NCI-H526 (cell line): ENCODE measurements at places on chromosomes 13 and 19.

GRCh38 chr19:4987256-4987655, 18.3 kb downstream of the KDM4B start:
- no peak for DNase-seq

GRCh38 chr13:51832471-51833152, 12.4 kb downstream of the TMEM272 start:
- peak; percentile 39 for DNase-seq

DNA sequence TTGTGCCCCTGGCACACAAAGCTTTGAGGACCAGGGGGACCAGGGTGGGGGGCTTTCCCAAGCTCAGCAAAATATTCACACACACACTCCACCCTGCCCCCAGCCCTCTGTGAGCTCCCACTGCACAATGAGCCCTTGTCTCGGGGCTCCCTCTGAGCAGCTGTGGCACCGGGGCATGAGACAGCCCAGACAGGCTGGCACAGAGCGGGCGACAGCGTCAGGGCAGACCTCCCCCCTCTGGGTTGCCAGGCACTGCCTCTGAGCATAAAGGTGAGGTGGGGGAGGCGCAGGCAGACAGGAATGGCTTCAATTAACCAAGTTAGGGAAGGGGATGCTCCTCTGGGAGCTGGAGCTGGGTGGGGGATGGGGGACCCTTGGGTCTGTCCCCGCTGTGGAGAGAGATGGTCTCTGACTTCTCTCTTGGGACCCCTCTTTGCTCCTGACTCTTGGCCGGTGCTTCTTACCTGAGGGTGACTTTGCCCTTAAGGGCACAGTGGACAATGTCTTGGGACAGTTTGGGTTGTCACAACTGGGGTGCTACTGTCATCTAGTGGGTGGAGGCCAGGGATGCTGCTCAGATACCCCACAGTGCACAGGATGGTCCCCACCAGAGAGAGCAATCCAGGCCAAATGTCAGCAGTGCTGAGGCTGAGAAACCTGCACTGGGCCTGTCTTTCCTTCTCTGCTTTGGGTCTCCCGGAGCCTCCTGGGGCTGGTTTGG, 30.3 kb downstream of the LYL1 start:
- DNase-seq, result no peak

DNA sequence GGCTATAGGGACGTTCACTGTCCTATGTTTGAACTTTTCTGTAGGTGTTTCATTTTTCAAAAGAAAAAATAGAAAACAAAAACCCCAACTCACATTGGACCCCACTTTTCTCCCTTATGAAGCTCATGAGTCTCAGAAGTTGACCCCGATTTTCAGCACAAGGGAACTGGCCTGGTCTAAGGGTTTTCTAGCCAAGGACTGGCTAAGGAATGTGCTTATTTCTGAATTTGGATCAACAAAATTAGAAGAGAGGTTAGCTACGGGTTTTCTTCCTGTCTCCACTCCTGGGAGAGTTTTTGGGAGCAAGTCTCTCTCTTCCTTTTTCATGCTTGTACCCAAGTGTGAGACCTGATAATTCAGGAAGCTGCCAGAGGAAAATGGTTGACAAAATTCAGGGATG, 453.2 kb downstream of the KLF12 start:
- no peak for DNase-seq

DNA sequence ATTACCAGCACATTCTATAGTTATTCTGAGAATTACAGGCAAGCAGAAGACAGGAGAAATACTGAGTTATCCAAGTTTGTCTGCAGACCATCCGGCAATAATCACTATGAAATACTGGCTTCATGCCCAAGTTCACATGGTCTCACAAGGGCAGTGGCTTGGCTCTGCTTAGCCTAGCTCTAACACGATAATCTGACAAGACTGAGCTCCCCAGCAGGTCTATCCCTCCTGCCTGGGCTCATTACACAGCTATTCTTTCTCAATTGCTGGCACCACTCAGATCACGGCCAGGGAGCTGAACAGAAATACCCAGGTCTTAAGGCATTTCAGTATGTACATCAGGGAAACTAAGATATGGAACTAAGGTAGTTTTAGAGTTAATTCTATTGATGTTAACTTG, 361.6 kb upstream of the PCDH20 start:
- no peak for DNase-seq

DNA sequence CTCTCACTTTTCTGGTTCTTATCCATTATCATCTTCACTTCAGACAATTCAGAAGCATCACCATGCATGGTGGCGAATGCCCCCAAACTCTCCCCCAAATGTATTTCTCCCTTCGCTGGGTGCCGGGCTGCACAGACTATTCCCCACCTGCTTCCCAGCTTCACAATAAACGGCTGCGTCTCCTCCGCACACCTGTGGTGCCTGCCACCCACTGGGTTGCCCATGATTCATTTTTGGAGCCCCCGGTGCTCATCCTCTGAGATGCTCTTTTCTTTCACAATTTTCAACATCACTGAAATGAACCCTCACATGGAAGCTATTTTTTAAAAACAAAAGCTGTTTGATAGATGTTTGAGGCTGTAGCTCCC, 2.8 kb upstream of the F10 start:
- DNase-seq, result no peak

DNA sequence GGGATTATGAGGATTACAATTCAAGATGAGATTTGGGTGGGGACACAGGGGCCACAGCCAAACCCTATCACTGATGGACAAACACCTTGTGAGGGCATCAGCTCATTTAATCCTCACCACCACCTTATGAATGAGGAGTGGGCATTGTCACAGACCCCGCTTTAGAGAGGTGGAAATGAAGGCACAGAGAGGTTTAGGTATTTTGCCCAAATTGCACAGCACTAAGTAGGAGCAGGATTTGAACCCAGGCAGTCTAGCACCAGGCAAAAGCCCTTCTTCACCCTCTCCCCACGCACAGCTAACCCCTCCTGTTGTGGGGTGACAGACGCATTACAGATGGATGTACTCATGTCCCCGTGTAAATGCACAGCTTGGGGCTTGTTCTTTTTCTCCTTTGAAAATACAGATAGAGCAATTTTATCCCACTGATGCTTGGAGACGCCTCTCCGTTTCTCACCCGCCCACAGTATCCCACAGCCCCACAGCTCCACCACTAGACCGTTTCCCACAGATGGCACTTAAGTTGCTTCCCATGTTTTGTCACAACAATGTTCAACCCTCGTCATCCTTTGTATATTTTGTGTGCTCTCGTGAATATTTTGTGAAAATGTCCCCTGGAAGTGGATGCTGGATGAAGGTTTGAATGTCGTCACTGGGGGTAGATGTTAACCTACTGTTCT, 48.2 kb downstream of the ANKRD10 start:
- no peak for DNase-seq

- no peak for DNase-seq
Measured at GRCh38 chr19:9622531-9622930, 1.5 kb upstream of the ZNF561 start.

DNA sequence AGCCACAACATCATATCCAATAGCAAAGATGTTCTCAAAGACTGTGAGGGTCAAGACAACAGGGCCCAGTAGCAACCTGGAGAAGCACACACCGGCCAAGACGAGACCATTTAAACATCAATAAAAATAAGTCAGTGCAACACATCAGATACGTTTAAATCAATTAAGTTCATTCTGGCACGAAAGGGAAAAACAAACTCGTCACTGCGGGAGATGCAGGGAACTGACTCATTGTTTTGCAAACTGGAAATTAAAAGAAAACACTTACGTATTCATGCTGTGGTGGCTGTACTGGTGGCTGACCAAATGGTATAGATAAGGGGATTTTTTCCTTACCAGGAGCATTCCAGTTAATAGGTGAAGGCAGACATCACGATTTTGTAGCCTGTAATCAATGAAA, 26.3 kb upstream of the SLC15A1 start:
- DNase-seq, result no peak

DNA sequence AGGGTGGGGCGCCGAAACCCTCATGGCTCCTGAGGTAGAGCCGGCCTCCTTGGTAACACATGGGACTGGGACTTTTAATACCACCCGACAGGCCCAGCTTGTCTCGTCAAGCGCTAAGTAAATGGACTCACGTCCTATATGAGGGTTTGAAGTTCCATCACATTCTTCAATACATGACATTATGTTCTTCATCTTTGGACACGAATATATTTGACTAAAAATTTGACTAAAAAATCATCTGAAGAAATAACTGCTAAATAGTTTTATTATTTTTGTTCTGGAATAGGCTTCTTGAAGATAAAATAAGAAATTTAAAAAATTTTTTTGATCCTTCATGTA, 335 bp upstream of the ZNF607 start:
- no peak for DNase-seq

GRCh38 chr13:44648392-44649103, 72.4 kb upstream of the TSC22D1 start:
- DNase-seq, result no peak

- no peak for DNase-seq
Measured at GRCh38 chr19:16133818-16134217, 9.7 kb upstream of the HSH2D start.

DNA sequence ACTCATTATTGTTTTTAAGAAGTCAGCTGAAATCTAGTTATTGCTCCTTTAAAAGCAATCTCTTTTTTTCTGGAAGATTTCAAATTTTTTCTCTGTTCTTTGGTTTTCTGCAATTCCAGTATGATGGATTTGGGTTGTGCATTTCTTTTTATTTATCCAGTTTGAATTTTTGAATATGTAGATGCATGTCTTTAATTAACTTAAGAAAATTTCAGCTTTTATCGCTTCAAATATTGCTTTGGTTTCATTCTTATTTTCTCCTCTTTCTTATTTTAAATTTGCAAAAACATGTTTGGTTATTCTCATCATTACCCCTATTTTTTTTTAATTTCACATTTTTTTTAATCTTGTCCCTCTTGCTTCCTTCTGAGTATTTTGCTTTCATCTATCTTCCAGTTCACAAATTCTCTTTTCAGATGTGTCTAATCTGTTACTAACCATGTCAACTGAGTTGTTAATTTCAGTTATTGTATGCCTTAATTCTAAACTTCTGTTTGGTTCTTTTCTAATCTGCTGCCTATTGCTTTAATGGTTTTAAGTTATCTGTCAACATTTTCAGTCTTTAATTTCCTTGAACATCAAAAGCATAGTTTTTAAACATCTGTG, 56.8 kb downstream of the RAP2A start:
- DNase-seq, result no peak
